ENCODE measurements at places on chromosomes 6 and 20.

GRCh38 chr20:44314870-44315269, 3.9 kb upstream of the FITM2 start:
- no peak for DNase-seq

DNA sequence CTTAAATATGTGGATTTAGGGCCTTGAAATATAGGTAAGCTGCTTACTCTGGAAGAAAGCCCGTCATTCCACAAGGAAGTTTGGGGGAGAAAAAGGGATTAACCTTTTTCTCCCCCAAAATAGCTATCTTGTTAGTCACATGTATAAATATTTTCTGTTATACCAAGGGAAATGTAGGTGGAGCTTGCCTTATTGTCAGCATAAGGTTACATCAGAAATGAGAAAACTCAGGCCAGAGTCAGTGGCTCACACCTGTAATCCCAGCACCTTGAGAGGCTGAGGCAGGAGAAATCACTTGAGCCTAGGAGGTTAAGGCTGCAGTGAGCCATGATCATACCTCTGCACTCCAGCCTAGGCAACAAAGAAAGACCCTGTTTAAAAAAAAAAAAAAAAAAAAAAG, 129.9 kb downstream of the LRFN2 start:
- DNase-seq, result no peak

- no peak for DNase-seq
These were observed 153.6 kb downstream of the GMPR start for GRCh38 chr6:16392010-16392409.

DNA sequence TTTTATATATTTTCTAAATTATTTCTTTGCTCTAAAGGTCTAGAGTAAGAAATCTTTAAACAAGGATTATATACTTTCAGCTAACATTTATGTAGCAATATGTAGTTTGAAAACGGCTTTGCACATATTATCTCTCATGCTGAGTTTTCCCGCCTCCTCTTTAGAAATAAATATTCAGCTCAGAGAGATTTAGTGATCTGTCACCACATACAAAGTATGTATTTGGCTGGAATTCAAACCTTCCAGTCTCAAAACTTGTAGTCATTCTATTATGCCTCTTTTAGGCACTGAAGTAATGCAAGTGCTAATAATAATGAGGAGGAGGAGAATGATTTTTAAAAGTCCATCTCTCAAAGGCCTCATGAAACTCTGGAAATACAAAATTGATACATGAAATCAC, 525.0 kb downstream of the GRIK2 start:
- no peak for DNase-seq

DNA sequence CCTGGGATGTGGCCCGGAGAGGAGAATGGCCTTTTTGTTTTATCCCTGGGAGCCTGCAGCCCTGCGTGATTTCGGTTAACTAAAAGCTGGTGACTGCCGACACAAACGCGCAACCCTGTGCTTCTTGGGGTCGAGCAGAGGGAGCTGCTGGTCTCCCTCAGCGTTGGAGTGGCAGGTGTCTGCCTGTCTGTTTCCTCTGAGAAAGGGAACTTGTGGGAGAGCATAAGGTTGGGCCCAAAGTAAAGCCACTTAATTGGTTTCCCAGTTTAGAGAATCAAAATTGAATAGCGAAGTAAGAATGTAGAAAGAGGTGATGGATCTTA, 500 bp downstream of the LTV1 start:
- DNase-seq, result peak; percentile 44

DNA sequence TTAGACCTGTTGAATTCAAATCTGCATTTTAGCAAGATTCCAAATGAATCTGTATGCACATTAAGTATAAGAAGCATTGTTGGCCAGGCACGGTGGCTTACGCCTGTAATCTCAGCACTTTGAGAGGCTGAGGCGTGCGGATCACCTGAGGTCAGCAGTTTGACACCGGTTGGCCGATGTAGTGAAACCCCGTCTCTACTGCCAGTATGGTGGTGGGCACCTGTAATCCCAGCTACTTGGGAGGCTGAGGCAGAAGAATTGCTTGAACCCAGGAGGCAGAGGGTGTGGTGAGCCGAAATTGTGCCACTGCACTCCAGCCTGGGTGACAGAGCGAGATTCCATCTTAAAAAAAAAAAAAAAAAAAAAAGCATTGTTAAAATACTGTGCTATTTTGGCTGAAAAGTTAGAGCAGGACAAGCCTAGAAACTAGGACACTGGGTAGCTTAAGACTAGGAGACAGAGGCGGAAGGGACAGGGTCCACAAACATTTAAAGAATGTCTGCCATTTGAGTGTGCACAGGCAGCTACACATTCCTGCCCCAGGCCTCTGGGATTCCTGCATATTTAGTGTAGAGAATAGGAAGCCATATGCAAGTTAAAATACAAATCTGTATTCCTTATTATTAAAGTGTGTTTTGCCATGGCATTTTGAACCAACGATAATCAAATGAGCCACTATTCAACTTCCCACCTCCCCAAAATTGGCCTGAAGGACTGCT, 45.1 kb upstream of the EEF1A1 start:
- no peak for DNase-seq

GRCh38 chr6:64984948-64985347, 722.1 kb downstream of the EYS start:
- no peak for DNase-seq

- peak; percentile 95 for DNase-seq
These were observed 43.9 kb downstream of the NCR2 start for GRCh38 chr6:41379306-41379705.

GRCh38 chr6:161406646-161407045, 132.8 kb upstream of the AGPAT4 start:
- DNase-seq, result peak; percentile 87

GRCh38 chr6:169997187-169997929, 245.9 kb downstream of the ERMARD start:
- DNase-seq, result peak; percentile 68

DNA sequence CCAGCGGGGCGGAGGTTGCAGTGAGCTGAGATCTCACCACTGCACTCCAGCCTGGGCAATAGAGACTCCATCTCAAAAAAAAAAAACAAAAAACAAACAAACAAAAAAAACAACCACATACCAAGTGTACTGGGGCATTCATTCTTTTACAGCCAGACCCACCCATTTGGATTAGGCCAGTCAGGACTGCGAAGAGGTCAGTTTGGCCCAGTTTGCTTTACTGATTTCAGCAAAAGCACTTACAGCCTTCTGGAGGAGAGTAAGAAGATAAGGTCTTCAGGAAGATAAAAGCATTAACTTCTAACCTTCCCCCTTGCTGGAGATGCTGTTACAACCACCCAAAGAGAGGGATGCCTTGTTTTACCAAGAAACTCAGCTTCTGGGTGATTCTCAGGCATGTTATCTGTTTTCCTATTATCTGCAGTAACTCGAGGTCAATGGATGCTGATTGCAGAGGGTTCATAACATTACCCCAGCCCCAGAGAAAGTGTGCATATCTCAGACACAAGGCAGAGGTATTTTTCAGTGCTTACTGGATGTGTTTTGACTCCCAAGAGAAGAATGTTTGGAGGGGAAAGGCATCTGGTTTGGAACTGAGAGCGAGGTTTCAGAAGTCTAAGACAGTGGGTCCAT, 118.9 kb downstream of the RIN2 start:
- DNase-seq, result no peak

- no peak for DNase-seq
These were observed 29.1 kb upstream of the ECI2 start for GRCh38 chr6:4164456-4164855.

Measured in MV-4-11 (cell line).